Daoy (cell line): ENCODE measurements at places on chromosomes 1 and 21.
A peak's percentile ranks its signal among the peaks of the same experiment; 100 is the strongest.

GRCh38 chr1:202632241-202632640 is 78.0 kb downstream of the SYT2 start:
- no peak for DNase-seq

DNA sequence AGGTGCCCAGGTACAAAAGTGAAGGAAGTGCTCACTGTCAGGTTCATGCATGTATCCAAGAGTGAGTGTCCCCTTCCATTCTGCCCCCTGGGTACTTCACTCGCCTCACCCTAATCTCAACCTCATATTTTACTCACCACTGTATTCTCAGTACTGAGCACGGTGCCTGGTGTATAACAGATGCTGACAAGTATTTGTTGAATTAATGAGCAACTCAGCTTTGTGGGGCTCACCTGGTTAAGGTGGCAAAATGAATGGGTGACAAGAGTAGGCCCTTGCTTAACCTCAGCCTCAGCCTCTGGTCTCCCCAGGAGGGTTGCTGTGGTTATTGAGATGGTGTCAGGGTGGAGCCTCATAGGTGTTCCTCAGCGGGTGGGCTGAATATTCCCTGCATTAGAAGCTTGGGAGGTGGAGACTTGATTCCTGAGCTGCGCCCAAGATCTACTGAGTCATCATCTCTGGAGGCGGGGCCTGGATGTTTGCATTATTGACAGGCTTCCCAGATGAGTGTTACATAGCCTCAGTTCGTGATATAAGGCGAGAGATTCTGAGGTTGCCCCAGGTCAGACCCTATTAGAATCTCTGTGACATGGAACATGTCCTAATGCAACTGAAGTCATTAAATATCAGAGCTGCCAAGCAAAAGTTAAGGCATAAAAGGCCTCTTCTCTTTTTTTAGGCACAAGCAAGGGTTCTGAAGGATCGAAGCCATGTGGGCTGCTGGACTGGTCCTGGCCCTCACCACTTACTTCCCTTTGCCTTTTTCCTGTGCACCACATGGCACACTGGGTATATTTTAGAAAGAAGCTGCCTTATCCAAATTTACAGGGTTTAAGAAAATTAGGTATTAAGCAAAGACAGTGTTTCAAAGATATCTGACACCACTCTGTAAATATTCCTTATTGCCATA is 39.2 kb downstream of the SYT6 start:
- DNase-seq = peak; percentile 88

GRCh38 chr1:185598332-185598731 is 135.9 kb upstream of the HMCN1 start:
- no peak for DNase-seq

- DNase-seq = no peak
Observed at GRCh38 chr1:173039626-173040025, 11.1 kb downstream of the TNFSF18 start.

DNA sequence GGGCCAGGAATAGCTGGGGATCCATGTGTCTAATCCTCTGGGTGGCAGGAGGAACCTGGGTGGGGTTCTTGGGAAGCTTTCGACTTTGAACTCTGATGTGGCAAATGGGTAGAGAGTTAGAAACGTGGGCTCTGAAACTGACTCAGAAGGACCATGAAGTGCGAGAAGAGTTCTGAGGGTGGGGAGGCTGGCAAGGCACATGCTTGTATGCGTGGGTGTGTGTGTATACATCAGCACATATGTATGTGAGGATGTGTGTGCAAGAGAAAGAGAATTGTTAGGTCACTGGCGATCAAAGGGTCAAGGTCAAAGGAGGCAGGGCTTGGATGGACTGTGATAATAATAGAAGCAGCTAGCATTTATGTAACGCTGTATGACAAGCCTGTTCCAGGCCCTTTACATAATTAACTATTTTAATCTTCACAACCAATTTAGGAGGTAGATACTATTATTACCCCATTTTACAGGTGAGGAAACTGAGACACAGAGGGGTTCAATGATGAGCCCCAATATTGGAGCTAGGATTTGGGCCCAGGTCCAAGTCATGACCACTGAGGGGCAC is 84.5 kb upstream of the POU3F1 start:
- peak; percentile 39 for DNase-seq

GRCh38 chr1:152252157-152252556 is 28.2 kb upstream of the HRNR start:
- DNase-seq = no peak

DNA sequence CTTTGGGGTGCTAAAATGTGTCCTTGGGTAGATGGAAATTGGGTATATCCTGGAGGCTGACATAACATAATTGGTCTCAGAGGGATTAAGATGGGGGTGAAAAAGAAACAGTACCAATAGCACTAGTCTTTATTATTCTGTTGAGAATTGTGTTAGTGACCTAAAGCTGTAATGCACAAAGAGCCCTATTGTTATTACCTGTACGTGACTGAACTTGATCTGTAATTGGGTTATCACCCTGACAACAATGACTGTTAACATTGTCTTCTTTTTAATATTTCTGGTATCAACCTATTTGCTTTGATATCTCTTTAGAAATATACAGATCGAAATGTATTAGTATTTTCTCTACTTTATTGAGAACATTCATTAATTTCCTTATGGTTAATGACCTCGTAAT is 147.6 kb downstream of the NEK7 start:
- DNase-seq = no peak

DNA sequence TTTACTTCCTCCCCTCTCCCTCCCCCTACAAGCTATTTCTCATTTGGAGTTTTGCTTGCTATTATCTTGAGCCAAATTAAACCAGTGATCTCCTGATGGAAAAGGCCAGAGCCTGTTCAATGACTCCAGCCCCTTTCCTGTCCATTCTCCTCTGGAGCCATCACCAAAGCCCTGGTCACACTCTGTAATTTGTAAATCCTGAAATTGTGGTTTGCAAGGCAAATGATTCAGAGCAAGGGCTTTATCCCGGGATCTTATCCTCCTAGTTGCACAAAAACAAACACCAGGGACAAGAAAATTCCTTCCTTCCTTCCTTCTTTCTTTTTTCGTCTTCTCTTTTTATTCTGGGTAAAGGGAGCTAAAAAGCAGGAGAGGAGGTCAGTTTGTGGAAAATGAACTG is 366.1 kb upstream of the ST6GALNAC5 start:
- DNase-seq = no peak

GRCh38 chr1:74467786-74468377 is 44.5 kb downstream of the LRRC53 start:
- no peak for DNase-seq

DNA sequence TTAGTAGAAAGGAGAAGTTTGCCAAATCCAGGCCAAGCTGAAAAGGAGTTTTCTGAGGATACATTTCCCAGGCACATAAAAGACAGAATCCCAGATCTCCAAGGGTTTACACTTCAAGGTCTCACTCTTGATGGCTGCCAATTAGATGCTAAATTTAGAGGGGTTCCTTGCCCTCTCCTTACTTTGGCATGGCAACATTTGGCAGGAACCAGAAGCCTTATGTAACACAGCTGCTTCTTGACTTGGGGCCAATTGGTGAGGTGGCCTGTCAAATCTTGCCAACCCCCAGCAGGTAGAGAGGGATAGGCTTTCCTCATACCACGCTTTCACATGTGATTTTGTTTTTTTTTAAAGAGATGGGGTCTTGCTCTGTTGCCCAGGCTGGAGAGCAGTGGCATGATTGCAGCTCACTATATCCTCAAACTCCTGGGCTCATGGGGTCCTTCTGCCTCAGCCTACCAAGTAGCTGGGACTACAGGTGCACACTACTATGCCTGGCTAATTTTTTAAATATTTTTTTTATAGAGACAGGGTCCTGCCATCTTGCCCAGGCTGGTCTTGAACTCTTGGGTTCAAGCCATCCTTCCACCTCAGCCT is 25.2 kb upstream of the NKAIN1 start:
- no peak for DNase-seq

GRCh38 chr1:101314244-101314643 is 77.4 kb downstream of the S1PR1 start:
- DNase-seq = peak; percentile 85

DNA sequence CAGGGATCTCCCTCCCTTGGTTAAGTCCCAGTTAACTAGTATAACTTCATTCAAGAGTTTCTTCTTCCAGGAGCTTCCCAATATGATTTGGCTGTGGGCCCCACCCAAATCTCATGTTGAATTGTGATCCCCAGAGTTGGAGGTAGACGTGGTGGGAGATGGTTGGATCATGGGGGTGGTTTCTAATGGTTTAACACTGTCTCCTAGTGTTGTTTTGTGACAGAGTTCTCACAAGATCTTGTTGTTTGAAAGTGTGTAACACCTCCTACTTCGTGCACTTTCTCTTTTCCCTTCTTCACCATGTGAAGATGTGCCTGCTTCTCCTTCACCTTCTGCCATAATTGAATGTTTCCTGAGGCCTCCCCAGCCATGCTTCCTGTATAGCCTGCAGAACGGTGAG is 251.8 kb upstream of the FGGY start:
- no peak for DNase-seq

GRCh38 chr1:151909167-151910149 is at the start of gene THEM4:
Gene THEM4 (minus strand): TSS chr1:151909511. CDS start chr1:151909458, 53 bp downstream.
- peak; percentile 99 for DNase-seq

- peak; percentile 99 for DNase-seq
Observed at GRCh38 chr1:112955773-112956543, at the start of gene SLC16A1. Gene SLC16A1 (minus strand): TSS chr1:112956196. CDS start chr1:112929308, 26,888 bp downstream.

DNA sequence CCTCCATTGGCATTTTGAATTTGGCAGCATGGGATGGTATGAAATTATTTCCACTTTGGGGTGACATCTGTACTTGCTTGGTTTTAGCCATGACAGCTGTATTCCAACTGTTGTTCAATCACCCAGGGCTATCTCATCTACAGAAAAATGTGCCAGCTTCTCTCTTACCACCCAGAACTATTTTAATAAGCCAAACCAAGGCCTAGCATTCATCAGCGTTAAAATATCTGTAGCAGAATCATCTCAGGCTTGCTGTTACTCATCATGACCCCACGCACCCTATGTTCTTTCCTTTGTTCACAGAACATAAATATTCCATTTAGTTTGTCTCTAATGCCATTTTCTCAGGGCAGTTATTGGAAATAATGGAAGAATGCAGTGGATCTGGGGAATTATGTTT is 49.8 kb downstream of the GIPC2 start:
- peak; percentile 72 for DNase-seq

GRCh38 chr1:2205191-2205952 is 10.8 kb upstream of the FAAP20 start:
- peak; percentile 93 for DNase-seq

- no peak for DNase-seq
Observed at GRCh38 chr1:185816460-185816859, 82.3 kb downstream of the HMCN1 start.

GRCh38 chr1:232873412-232873811 is 68.2 kb downstream of the MAP10 start:
- DNase-seq = no peak

- no peak for DNase-seq
Observed at GRCh38 chr21:45283611-45284455, 3.9 kb downstream of the POFUT2 start.

DNA sequence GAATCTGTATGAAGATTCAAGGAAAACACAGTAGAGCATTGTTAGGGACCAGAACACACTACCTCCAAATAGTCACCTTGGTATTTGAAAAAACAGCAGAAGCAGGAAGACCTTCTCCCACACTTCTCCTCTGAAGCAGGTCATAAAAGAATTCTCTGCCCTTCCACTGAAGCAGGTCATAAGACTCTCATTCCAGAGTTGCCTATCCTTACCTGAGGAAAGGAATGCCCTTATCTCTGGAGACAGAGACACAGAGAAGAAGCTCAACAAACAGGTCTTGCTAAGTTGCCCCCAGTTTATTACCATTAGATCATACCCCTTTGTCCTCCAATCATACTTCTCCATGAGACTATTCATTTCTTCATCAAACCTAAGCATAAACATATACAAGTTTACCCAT is 225.8 kb upstream of the TNR start:
- no peak for DNase-seq

DNA sequence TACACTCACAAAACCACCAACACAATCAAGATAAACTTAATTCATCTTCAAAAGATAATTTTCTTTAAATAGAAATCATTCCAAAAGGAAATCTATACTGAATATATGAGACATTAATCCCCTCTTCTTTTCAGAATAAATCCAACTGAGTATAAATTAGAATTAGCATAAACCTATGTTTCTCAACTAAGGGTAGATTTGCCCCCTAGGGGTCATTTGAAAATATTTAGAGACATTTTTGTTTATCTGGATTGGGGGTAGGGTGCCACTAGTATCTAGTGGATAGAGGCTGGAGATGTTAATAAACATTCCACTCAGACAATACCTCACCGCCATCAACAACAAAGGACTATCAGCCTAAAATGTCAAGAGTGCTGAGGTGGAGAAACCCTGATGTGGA is 6.5 kb upstream of the TNFSF4 start:
- DNase-seq = no peak

DNA sequence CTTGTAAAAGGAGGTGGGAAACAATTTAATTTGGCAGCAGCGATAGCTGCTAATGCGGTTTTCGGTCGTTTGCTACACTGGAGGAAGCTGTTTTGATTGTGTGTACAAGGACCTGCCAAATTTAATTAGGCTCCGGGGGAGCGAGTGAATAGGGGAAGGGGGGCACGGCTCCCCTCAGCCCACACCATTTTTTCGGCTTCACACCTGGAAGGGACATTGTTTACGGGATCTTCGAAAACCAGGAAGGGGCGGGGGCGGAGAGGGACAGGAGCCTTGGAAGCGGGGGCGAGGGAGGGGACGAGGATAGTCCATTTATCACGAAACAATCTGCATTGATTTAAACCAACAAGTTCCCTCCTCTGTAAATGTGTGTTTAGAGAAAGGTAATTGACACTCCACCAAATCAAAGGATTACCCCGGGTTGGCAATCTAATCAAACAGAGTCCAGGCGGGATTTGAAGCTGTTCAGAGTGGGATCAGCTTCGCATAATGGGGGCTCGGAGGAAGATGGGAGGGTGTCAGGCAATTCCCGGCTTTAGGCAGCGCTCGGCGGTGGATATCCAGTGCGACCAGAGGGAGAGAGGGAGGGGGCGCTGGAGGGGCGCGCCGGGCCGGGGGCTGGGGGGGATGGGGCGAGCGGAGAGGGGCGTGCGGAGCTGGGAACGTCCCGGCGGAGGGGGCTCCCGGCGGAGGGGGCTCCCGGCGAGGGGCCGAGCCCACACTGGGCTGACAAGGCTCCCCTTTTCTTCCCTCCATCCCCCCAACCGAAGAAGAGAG is 9.8 kb downstream of the PAX7 start:
- DNase-seq = no peak

GRCh38 chr21:15722591-15723324 is 7.0 kb upstream of the USP25 start:
- DNase-seq = no peak

GRCh38 chr1:78049396-78049795 is 3.6 kb downstream of the GIPC2 start:
- DNase-seq = no peak

- DNase-seq = peak; percentile 46
Observed at GRCh38 chr1:20552728-20553445, 514 bp downstream of the FAM43B start.

GRCh38 chr1:82395440-82395839 is 594.7 kb downstream of the ADGRL2 start:
- no peak for DNase-seq
